ENCODE measurements at places on chromosomes 3 and 15. TPM values are rescaled to one million over a fixed set of nuclear protein-coding genes. Genes with fewer than 3 reads are reported as not detected.

Gene SFMBT1
- 1.4 TPM for total RNA-seq

Gene HGD
- total RNA-seq = 19.2 TPM

Gene VWA5B2
- total RNA-seq = 0.32 TPM

Gene CCR8
- not detected for total RNA-seq

Gene KNG1
- not detected for total RNA-seq

Gene ZDHHC23
- 4.4 TPM for total RNA-seq

Gene GOLGA8M
- total RNA-seq = 0.75 TPM

Gene TGM4
- not detected for total RNA-seq

Gene AGTR1
- total RNA-seq = 20.0 TPM

Gene ARGFX
- total RNA-seq = not detected

Gene ZNF774
- 0.21 TPM for total RNA-seq

Gene CPLX3
- not detected for total RNA-seq

Gene C3orf49
- total RNA-seq = not detected

DNA sequence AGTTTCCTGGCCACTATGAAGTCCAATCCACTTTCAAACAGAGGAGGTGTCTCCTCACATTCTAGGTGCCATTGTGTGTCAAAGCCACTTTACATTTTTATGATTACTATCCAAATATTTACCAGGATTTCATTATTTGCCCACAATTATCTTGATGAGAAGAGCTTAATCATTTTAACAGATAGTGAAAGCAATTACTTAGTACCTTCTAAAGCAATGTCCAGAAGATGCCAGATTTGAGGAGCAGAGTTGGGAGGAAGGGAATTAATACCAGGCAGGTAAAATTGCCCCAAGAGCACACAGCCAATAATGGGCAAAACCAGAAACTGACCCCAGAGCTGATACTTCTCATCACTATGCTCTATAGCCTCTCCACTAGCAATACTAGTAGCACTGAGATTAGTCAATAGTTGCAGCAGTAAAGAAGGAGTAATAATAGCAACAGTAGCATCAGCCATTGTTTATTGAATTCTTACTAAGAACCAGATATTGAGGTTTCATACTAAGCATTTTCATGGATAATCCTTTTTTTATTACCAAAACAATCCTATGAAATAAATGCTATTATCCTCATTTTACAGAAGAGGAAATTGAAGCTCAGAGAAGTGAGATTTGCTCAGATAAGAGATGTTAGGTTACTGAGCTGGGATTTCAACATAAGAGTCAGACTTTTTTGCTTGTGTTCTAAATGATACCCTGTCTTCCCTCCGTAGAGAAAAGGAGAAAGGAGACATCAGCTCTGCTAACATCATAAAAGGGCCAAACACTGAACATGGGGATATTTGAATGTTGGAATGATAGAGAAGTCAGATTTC lies 509.3 kb upstream of the CFAP20DC start:
- DNase-seq = no peak

- DNase-seq = no peak
Observed at GRCh38 chr3:110677506-110677905, 394.1 kb upstream of the NECTIN3 start.

GRCh38 chr3:143330296-143330868 lies 210.8 kb downstream of the CHST2 start:
- DNase-seq = no peak

- no peak for DNase-seq
Observed at GRCh38 chr15:40775740-40776536, 6.2 kb downstream of the C15orf62 start.

DNA sequence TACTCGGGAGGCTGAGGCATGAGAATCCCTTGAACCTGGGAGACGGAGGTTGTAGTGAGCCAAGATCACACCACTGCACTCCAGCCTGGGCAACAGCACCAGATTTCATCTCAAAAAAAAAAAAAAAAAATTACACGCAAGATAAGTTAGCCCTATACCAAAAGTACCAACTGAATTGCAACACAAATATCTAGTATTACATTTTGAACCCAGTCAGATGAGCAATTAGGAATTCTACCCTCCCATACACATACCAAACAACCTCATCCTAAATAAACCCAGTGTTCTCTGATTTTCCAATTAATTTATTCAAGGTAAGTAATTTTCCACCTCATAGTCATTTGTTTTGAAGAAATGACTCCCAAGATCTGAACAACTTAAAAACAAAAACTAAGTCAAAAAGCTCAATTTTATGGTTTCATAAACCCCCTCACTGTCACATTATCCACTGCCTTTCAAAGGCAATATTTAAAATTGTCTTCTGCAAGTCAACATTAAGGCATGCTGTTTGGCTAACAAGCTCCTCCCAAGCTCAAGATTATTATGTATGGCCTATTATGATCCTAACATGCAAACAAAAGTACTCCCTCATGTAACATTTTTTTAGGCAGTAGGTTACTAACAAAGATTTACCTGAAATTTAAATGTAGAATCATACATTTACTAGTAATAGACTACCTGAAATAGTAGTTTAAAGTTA lies 4.5 kb downstream of the RAF1 start:
- DNase-seq = no peak

DNA sequence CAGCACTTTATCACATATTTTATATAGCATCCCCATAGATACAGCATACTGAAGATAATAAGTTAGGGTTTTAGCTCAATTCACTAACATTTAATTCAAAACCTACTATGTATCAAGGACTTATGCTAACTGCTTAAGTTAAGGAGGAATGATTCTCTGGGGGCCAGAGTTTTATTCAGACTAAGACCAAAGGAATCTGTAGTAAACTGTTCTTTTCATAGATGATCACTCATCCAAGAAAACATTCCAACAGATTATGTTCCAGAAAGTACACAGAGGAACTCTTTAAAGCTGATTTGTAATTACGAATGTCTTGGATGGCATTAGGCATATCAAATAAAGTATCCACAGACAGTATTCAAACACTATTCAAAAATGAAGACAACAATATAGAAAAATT lies 226.4 kb downstream of the SCAPER start:
- DNase-seq = no peak

DNA sequence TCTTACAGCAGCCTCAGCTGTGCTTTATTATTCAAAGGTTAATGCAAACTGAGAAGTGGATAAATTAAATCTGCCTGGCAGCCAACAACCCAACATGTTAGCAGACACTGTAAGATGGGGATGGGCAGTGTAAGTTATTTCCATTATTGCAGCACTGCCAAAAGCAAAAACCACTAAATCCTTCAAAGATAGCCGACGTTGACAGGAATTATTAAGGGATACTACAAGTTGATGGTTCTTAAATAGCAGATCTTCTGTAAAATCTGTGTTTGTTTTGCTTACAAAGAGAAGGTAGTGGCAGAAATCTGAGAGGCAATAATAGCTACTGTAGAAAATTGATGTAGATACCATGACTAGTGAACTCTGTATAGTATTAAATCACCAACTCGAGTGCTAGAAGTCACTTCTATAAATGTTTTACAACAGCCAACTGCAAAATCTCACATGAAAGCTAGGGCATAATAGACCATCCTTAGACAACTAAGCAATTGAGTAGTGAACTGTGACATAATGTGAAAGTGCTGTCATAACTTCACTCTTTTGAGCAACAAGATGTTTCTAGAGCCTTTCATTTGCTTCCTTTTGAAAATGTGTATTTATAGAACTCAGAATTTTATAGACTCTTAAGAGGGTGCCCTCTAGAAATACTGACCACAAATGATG lies 278.6 kb downstream of the UBE2E2 start:
- no peak for DNase-seq

DNA sequence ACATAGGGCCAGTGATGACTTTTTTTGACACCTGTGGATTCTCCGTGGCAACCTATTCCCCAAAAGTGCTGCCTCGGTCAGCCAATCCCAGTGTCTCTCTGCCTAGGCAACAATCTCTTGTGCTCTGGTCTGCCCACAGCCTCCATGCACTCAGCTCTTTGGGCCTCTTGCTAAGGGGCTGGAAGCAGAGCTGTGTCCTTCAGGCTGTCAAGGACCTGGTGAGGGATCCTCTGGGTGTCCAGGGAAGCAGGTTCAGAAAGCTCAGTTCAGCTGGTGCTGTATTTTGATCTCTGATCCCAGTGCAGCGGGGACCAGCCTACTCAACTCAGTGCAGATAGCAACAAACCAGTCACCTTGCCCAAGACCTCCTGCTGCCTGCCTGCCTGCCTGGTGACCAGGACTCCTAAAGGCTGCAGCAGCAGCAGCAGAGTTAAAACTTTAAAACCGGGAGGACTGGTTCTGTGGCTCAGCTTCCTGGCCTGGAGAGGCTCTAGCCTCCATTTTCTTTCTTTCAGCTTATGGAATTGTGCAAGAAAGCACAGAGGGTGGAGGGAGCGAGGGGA lies 6.2 kb downstream of the PAK6 start:
- DNase-seq = no peak

- DNase-seq = no peak
Observed at GRCh38 chr3:9682096-9682495, 21.5 kb upstream of the CPNE9 start.

DNA sequence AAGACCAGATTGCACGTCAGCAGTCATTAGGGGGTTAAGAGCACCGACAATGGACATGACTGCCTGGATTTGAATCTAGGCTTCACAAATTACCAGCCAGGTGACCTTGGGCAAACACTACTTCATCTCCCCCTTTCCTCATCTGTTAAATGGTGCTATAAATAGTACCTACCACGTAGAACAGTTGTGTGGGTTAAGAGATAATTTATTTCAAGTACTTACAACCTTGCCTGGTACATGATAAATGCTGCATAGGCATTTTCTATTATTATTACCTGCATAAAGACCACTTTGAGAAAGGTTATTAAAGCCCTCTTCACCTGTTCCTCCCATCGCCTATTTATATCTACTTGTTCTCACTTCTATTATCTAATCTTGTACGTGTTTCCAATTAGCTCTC lies 64.7 kb downstream of the BTD start:
- no peak for DNase-seq

- peak; percentile 86 for DNase-seq
Observed at GRCh38 chr15:75455982-75456531, 4.6 kb upstream of the SIN3A start.

DNA sequence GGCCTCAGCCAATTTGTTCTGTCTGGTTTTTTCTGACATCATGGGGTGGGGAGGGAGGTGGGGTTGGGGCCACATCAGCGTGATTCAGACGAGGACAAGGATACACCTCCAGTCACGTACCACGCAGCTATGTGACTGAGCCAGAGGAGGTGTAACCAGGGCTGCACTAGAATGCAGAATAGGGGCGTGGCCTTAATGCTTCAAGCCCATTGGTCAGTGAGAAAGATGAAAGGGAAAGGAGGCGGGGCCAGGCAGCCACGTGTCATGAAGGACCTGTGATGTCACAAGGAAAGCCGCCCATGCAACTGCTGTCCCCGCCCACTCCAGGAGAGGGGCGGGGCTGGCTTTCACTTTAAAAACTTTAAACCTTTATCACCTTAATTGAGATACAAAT lies at the start of gene GOLGA6L2:
Gene GOLGA6L2, minus strand, starts transcription at position 137 of the 394 bp plus-strand sequence. Its CDS starts 62 bp downstream, at position 75.
- DNase-seq = no peak

GRCh38 chr15:74202452-74203401 lies at the start of gene STRA6:
TSS of gene STRA6 (minus strand) at chr15:74202787. CDS start at chr15:74202267, 520 bp downstream.
- DNase-seq = no peak

- no peak for DNase-seq
Observed at GRCh38 chr3:134393074-134393473, 18.8 kb upstream of the AMOTL2 start.

- DNase-seq = no peak
Observed at GRCh38 chr3:174430986-174431385, 428.1 kb upstream of the NAALADL2 start.

- DNase-seq = no peak
Observed at GRCh38 chr3:195774917-195775316, 36.8 kb downstream of the MUC4 start.

Measured in ascending aorta (tissue), 2 donors.